Urinary bladder (tissue), 4 donors: ENCODE measurements at places on chromosomes 5 and 9. TPM values are rescaled to one million over a fixed set of nuclear protein-coding genes. Genes with fewer than 3 reads are reported as not detected.
A peak's percentile ranks its signal among the peaks of the same experiment; 100 is the strongest.

- DNase-seq, result no peak
Observed at GRCh38 chr5:91388362-91388761, 5.2 kb upstream of the ARRDC3 start.

GRCh38 chr9:109017493-109017892 is 4.2 kb upstream of the CTNNAL1 start:
- no peak for DNase-seq

GRCh38 chr9:113274474-113275156 is 757 bp downstream of the CDC26 start:
- peak; percentile 42 for DNase-seq

GRCh38 chr5:91386120-91386519 is 3.0 kb upstream of the ARRDC3 start:
- DNase-seq, result no peak

Gene MRPS27
- 70.6 TPM for total RNA-seq

Gene TARS1
- 115 TPM for total RNA-seq
